ENCODE measurements at places on chromosomes 7 and 10. TPM values are rescaled to one million over a fixed set of nuclear protein-coding genes. Genes with fewer than 3 reads are reported as not detected.

DNA sequence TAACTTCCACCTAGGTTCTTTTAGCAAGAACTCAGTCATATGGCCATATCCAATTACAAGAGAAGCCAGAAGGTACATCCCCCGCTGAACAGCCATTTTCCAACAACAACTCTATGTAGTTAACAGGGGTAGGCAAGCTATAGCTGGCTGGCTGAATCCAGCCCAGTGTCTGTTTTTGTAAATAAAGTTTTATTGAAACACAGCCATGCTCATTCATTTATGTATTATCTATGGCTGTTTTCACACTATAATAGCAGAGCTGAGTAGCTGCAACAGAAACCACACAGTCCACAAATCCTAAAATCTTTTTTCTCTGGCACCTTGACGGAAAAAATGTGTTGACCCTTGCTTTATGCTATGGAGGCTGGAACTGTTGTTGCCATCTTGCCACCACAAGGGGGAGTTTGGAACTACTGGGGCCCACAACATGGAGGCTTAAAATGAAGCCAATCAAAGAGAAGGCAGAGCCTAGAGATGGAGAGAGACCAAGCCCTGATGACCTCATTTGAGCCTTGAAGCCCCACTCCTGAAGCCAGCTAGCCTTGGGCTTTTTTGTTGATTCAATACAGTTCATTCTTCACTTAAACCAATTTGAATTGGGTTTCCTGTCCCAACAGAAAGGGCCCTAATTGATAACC is 33.3 kb upstream of the XPNPEP1 start:
- H3K36me3 ChIP-seq = no peaks in the 10 kb centered on the region
- no peak for DNase-seq
- no peak overlapping the region for H3K27ac ChIP-seq
- peaks cover 2% of the 10 kb centered on the region for H3K4me1 ChIP-seq

GRCh38 chr7:149753375-149754233 is 19.8 kb downstream of the ZNF467 start:
- no peak overlapping the region for H3K27ac ChIP-seq
- no peaks in the 10 kb centered on the region for H3K36me3 ChIP-seq
- H3K4me3 ChIP-seq = no peak overlapping the region
- no peak for DNase-seq
- H3K27me3 ChIP-seq = no peaks in the 10 kb centered on the region
- no peaks in the 10 kb centered on the region for H3K4me1 ChIP-seq

DNA sequence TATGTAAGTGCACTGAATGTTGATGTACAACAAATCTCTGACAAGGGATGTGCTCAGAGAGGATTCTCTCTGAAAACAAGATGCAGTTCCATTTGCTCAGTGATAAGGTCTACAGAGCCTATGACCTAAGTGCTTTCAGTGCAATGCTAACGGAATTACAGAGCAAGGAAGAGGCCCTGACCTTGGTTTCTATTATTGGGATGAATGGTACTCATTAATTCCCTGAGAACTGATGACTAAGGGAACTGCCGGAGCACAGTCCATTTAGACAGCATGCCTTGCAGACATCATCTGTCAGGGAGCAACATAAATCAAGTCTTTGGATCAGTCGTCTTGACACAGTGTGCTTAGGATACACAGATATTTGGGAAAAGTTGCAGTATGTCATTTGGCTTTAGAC is 340.8 kb downstream of the PHTF2 start:
- no peak for DNase-seq
- no peak overlapping the region for H3K4me3 ChIP-seq
- no peaks in the 10 kb centered on the region for H3K27me3 ChIP-seq
- H3K36me3 ChIP-seq = no peaks in the 10 kb centered on the region
- no peak overlapping the region for H3K27ac ChIP-seq
- peaks cover 5% of the 10 kb centered on the region for H3K4me1 ChIP-seq

DNA sequence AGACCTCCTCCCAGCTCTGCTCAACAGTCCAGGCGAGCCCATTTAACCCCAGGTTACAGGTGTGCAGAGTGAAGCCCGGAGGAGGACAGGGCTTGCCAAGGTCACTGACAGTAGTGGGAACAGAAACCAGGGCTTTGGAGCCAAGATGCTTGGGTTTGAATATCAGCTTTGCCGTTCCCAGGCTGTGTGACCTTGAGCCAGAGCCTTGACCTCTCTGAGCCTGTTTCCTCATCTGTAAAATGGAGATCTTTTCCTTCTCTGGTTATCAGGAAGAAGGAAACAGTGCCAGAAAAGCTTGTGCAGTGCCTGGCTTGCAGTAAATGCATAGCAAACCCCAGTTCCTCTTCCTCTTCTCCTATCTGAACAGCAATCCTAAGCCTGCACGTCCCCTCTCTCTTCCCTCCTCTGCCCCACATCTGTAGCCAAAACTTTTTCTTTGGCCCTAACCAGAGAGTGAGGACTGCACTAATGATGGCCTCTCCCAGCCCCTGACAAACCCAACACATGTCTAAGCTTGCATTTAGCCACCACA is 21.4 kb upstream of the MLXIPL start:
- no peak overlapping the region for H3K4me3 ChIP-seq
- H3K4me1 ChIP-seq = peaks cover 3% of the 10 kb centered on the region
- no peaks in the 10 kb centered on the region for H3K27me3 ChIP-seq
- no peaks in the 10 kb centered on the region for H3K36me3 ChIP-seq
- no peak for DNase-seq
- H3K27ac ChIP-seq = no peak overlapping the region

DNA sequence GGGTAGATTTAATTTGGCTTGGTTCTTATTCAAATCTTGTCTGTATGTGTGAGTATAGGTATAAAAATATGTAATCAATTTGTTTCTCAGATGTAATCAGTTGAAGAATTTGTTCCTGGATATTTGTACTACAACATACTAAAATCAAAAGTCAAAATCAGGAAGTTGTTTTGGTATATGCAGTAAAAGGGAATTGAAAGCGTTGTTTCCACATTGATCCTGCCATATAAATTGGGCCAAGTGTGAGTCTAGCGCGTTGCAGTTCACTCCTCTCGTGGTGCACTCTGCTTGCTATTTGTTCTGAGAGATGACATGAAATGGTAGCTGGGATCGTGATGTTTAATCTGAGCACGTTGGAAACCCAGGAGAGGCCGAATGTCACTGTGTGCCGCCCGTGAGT is 55.9 kb downstream of the SHH start:
- no peaks in the 10 kb centered on the region for H3K36me3 ChIP-seq
- peaks cover 11% of the 10 kb centered on the region for H3K4me1 ChIP-seq
- DNase-seq = no peak
- no peak overlapping the region for H3K27ac ChIP-seq
- H3K27me3 ChIP-seq = no peaks in the 10 kb centered on the region
- no peak overlapping the region for H3K4me3 ChIP-seq

GRCh38 chr7:142881586-142882337 is 3.8 kb downstream of the TRPV6 start:
- no peak overlapping the region for H3K4me3 ChIP-seq
- H3K36me3 ChIP-seq = no peaks in the 10 kb centered on the region
- H3K27me3 ChIP-seq = no peaks in the 10 kb centered on the region
- H3K27ac ChIP-seq = no peak overlapping the region

DNA sequence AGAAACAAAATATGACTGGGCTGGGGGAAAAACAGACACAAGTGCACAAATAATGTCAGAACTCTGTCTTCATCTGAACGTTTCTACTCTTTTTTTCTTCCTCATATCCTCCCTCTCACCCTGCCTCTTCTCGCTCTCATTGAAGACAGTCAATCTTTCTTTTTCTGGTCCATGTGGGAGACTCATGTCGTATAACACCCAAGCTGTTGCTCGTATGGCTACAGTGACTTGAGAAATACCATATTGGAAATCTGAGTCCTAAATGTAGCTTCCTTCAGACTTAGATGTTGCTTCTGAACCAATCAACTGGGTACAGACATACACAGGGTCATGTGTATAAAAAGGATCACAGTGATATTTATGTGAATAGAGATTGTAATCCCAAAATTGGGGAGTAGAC is 579.8 kb upstream of the CELF2 start:
- no peaks in the 10 kb centered on the region for H3K27me3 ChIP-seq
- H3K4me3 ChIP-seq = no peak overlapping the region
- H3K4me1 ChIP-seq = no peaks in the 10 kb centered on the region

DNA sequence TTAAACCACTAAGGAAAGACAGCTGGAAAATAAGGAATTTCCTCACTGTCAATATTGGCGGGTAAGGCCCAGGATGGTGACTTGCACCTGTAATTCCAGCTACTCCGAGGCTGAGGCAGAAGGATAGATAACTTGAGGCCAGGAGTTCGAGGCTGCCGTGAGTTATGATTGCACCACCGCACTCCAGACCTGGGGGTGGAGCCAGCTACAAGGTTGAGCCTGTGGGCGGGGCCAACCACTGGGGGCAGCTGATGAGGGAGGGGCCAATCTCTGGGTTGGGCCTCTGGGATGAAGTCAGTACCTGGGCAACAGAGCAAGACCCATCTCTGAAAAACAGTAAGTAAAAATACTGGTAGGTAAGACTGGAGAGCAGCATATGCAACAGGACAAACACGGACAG is 80.1 kb upstream of the ADO start:
- no peaks in the 10 kb centered on the region for H3K27me3 ChIP-seq
- no peak overlapping the region for H3K4me3 ChIP-seq
- DNase-seq = no peak
- H3K27ac ChIP-seq = no peak overlapping the region

DNA sequence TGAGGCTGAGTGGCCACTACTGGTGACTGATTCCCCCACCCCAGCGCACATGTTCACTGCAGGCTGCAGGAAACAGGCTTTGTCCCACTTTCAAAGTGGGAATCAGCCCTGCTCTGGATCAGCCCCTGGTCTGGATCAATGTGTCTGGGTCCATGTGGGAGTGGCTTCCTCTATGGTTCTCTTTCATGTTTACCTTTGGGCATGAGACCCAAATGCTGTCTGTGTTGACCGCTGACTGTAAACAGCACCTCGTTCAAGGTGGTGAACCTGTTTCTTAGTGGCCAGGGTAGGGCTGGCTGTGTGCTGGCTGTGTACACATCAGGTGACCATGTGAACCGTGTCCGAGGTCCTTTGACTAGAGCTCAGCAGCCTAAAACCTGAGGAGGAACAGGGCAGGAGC is 121.8 kb downstream of the CAMK1D start:
- H3K4me3 ChIP-seq = no peak overlapping the region
- no peaks in the 10 kb centered on the region for H3K27me3 ChIP-seq
- DNase-seq = no peak
- no peaks in the 10 kb centered on the region for H3K4me1 ChIP-seq
- H3K36me3 ChIP-seq = no peaks in the 10 kb centered on the region
- H3K27ac ChIP-seq = no peak overlapping the region

GRCh38 chr10:4677296-4678021 is 148.5 kb upstream of the AKR1E2 start:
- H3K36me3 ChIP-seq = no peaks in the 10 kb centered on the region
- no peaks in the 10 kb centered on the region for H3K27me3 ChIP-seq
- H3K4me1 ChIP-seq = peaks cover 2% of the 10 kb centered on the region
- no peak for DNase-seq
- no peak overlapping the region for H3K27ac ChIP-seq

- no peak for DNase-seq
- H3K27me3 ChIP-seq = no peaks in the 10 kb centered on the region
- H3K4me1 ChIP-seq = no peaks in the 10 kb centered on the region
- no peak overlapping the region for H3K4me3 ChIP-seq
- H3K27ac ChIP-seq = no peak overlapping the region
- H3K36me3 ChIP-seq = no peaks in the 10 kb centered on the region
Observed at GRCh38 chr10:129725482-129725881, 238.6 kb downstream of the EBF3 start.

- DNase-seq = no peak
- no peak overlapping the region for H3K27ac ChIP-seq
- H3K4me1 ChIP-seq = no peaks in the 10 kb centered on the region
- no peaks in the 10 kb centered on the region for H3K27me3 ChIP-seq
- no peak overlapping the region for H3K4me3 ChIP-seq
Observed at GRCh38 chr10:124605001-124605370, 139.2 kb downstream of the FAM53B start.

FKBP14 gene
- 17.9 TPM for total RNA-seq

Data from ovary (tissue), 10 donors.